Stimulated activated CD8-positive, alpha-beta memory T cell treated with anti-CD3 and anti-CD28 coated beads, Interleukin-15, amount 100 ng/mL, for 24 hours (primary cell): ENCODE measurements at places on chromosomes 16 and 17.

DNA sequence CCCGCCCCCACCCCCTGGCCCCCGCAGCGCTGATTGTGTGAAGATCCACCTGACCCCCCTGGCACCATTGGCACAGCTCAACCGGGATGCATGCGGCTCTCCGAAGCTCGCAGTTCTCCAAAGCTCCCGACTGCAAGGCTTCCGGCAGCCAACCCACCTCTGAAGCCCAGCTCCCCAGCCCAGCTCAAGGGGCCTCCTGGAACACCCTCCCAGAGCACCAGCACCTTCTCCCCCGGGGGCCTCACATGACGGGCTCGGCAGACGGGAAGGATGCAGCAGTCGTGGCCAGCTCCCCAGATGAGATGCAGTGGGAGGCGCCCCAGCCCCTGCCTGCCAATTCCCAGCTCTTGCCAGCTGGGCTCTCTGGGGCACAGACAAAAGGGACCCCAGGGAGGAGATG, 215.3 kb downstream of the ZNF423 start:
- DNase-seq: no peak

- DNase-seq: no peak
Measured at GRCh38 chr16:759110-759910, 1.2 kb upstream of the MSLN start.

GRCh38 chr17:63491413-63491812, 14.6 kb downstream of the ACE start:
- no peak for DNase-seq

GRCh38 chr17:78219396-78220150, 5.5 kb downstream of the BIRC5 start:
- no peak for DNase-seq

GRCh38 chr17:50899005-50899460, 32.9 kb upstream of the TOB1 start:
- no peak for DNase-seq
